ENCODE measurements at places on chromosomes 2 and 18.
A peak's percentile ranks its signal among the peaks of the same experiment; 100 is the strongest.

GRCh38 chr2:157258520-157259326 lies 1.2 kb downstream of the GALNT5 start:
- no peak for DNase-seq

DNA sequence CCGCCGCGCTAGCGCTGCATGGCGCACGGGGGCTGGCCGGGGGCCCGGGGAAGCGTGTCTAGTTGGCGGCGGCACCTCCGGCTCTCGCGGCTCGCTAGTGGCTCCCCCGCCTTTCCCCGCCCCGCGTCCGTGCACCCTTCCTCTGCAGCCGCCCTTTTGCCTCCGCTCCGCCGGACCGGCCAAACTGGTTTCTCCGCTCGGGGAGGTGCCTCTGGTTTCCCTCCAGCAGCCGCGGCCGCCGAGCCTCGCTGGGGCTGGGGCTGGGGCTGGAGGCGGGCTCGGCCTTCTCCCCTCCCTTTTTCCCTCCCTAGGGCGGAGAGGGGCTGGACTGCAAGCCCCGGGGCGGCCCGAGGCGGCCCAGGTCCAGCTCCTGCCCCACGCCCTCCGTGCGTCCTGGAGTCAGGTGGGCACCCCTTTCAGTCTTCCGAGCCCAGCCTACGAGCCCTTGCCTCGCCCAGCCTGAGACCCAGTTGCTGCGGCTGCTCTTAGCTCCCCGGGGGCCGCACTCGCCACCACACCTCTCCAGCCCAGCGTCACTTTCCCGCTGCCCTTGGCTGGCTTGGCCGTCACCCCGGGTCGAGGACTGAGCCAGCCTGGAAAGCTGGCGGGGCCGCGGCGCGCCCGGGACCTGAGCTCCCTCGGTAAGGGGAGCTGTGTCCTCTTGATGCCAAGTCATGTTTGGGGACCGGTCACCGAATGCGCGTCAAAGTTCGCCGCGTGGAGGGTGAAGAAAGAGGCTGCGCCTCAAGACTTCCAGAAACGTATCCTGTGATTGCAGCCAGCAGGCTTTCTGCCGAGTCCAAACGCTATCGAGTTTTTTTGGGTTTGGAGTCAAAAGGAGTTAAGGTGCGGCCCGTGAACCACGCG lies at the start of gene ATP8B1:
Gene ATP8B1 (minus strand): TSS at position 213 of the 867 bp plus-strand sequence. CDS start 71,508 bp downstream, outside the sequence.
- peak; percentile 68 for DNase-seq

- no peak for DNase-seq
Measured at GRCh38 chr18:37289423-37289822, 276.2 kb downstream of the CELF4 start.

- peak; percentile 35 for DNase-seq
Measured at GRCh38 chr2:135226961-135227360, 174.9 kb downstream of the RAB3GAP1 start.

DNA sequence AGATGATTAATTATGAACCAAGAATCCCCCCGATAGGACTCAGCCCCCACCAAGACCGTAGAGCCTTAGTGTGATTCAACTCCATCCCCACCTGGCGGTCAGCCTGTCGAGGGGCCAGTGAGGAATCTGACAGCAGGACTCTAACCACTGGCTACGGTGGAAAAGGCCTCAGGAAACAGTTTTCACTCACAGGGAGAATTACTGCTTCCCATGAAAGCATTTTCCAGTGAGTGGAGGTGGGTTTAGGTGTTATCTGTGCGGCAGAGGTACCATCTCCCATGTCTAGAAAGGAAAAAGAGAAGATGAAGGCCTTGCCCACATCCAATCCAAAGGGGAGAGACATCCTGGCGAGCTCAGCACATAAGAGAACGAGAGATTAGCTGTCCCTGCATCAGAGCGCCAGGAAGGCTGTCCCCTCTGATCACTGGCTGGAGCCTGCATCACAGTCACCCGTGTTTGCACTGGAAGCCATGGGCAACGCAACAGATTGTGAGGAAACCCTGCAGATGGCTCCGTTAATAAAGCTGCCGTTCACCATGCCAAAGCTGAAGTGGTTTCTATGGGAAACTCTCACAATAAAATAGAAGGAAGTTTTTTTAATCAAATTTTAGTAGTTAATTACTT lies 22.3 kb downstream of the COX7A2L start:
- DNase-seq, result no peak

GRCh38 chr2:196914867-196915460 lies 11.5 kb downstream of the PGAP1 start:
- no peak for DNase-seq

DNA sequence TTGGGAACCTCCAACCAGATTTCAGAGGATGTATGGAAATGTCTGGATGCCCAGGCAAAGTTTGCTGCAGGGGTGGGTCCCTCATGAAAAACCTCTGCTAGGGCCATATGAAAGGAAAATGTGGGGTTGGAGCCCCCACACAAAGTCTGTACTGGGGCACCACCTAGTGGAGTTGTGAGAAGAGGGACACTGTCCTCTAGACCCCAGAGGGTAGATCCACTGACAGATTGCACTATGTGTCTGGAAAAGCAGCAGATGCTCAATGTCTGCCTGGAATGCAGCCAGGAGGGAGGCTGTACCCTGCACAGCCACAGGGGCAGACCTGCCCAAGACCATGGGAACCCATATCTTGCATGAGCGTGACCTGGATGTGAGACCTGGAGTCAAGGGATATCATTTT lies 573.7 kb upstream of the NXPH2 start:
- DNase-seq, result no peak
